ENCODE measurements at places on chromosomes 1 and 21. TPM values are rescaled to one million over a fixed set of nuclear protein-coding genes. Genes with fewer than 3 reads are reported as not detected.

GRCh38 chr1:181488866-181489265 lies 5.5 kb downstream of the CACNA1E start:
- DNase-seq = no peak

Gene MPZ
- total RNA-seq = 1.6 TPM

GRCh38 chr1:192559115-192560006 lies 16.2 kb upstream of the RGS1 start:
- no peak for DNase-seq

Gene SLC30A2
- not detected for total RNA-seq

- DNase-seq = no peak
Observed at GRCh38 chr1:212101735-212102134, 66.2 kb downstream of the DTL start.

DNA sequence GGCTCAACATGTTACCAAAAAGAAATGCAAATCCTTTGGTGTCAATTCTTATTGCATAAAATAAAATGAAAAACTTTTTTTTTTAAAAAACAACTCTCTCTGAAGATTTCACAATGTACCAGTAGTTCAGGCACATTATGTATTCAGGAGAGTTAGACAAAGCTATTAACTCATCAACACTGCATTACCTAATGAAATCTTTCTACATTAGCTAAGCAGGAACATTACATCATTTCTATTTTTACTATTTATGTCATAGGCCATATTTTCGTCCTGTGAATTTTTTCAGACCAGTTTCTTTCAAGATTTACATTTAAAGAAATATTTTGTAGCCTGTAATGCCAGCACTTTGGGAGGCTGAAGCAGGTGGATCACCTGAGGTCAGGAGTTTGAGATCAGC lies 366.2 kb downstream of the USH2A start:
- DNase-seq = no peak
